Activated naive CD4-positive, alpha-beta T cell treated with anti-CD3 and anti-CD28 coated beads, Interleukin-2, amount 10 ng/mL, durations not matched to agents 7 days and 5 days (primary cell): ENCODE measurements at places on chromosomes 4 and X.

DNA sequence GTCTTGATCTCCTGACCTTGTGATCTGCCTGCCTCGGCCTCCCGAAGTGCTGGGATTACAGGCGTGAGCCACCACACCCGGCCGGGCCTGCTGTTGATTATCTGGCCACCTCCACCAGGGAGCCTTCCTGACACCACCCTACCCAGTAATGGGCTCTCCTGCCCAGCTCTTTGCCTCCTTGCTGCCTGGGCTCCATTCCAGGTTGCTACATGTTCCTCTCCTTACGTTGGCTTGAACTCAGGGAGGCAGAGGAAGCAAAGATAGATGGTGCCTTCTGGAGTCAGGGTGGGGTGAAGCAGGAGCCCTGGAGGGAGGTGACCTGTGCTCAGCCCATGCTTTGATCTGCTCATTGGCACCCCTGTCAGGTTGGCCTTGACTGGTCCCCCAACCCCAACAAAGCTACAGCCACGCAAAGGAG, 26.3 kb downstream of the FLNA start:
- peaks cover 20% of the 10 kb centered on the region for H3K36me3 ChIP-seq
- H3K27me3 ChIP-seq: no peaks in the 10 kb centered on the region
- DNase-seq: no peak
- H3K4me3 ChIP-seq: no peak overlapping the region
- peaks cover 51% of the 10 kb centered on the region for H3K4me1 ChIP-seq
- peak overlapping the region; percentile 83 for H3K27ac ChIP-seq

- peaks cover 33% of the 10 kb centered on the region for H3K4me1 ChIP-seq
- H3K4me3 ChIP-seq: no peak overlapping the region
- H3K27ac ChIP-seq: no peak overlapping the region
- DNase-seq: no peak
These were observed 94.0 kb downstream of the AFAP1 start for GRCh38 chr4:7845493-7846128.

- DNase-seq: no peak
- H3K27me3 ChIP-seq: no peaks in the 10 kb centered on the region
- no peaks in the 10 kb centered on the region for H3K4me1 ChIP-seq
- no peak overlapping the region for H3K4me3 ChIP-seq
These were observed 158.0 kb upstream of the PRDX4 start for GRCh38 chrX:23509256-23509655.

DNA sequence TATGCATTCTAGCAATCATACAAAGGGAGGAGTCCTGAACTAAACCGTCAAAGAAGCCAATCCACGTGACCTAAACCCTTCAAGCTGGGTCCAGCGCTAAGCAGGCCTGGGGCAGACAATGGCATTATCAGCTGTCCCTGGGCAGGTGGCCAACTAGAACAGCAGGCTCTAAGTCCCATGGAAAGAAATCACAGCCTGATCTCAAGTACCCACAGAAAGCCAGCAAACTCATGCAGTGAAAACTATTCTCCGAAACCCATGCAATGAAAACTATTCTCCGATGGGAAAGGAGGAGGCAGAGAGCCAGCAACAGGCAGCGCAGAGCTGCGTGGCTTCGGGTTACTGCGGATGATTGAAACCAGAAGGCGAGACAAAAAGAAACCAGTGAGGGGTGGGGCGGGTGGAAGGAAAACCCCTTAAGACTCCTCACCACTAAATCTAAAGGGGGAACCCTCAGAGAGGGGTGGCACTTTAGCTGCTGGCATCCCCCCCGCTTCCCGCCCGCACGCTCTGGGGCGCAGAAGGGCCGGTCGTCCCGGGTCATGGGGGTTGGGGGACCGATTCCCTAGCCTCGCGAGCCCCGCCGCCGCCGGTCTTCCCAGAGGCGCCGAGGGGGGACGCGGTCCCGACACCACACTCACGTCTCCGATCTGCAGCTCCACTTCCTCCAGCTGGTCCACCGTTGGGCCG, 567 bp downstream of the C4orf46 start:
- H3K27ac ChIP-seq: peak overlapping the region; percentile 97
- peaks cover 7% of the 10 kb centered on the region for H3K27me3 ChIP-seq
- H3K4me1 ChIP-seq: peaks cover 31% of the 10 kb centered on the region
- peak; percentile 73 for DNase-seq
- H3K4me3 ChIP-seq: peak overlapping the region; percentile 92

DNA sequence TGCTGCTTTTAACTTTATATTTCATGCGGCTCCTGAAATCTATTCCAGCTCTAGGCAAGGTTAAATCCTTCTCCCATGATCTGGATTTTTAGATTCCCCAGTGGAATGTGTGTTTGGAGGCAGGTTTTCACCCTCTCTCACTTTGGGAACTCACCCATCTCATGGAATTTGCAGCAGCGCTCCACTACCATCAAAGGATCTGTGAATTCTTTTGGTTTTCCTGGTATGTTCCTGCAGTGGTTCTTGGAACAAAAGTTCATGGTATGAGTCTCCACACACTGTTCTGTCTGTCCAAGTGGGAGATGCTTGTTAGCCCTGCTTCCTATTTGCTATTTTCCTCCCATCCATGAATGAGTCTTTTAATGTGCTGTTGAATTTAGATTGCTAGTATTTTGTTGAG, 14.0 kb downstream of the APOOL start:
- no peak overlapping the region for H3K4me3 ChIP-seq
- DNase-seq: no peak
- H3K36me3 ChIP-seq: peaks cover 16% of the 10 kb centered on the region
- no peaks in the 10 kb centered on the region for H3K27me3 ChIP-seq

DNA sequence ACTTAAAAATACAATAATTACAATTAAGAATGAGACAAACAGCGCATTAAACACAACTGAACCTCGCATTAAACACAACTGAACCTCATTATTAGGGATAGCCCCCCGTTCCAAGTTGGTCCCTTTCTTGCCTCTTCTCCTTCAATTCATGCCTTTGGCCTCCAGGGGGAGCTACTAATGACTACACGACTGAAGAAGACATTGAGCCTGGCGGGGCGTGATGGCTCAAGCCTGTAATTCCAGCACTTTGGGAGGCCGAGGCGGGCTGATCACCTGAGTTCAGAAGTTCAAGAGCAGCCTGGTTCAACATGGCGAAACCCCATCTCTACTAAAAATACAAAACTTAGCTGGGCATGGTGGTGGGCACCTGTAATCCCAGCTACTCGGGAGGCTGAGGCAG, 56.4 kb upstream of the NWD2 start:
- H3K27me3 ChIP-seq: no peaks in the 10 kb centered on the region
- no peaks in the 10 kb centered on the region for H3K36me3 ChIP-seq
- H3K4me3 ChIP-seq: no peak overlapping the region

GRCh38 chr4:89700766-89701423, 136.1 kb downstream of the SNCA start:
- no peaks in the 10 kb centered on the region for H3K4me1 ChIP-seq
- H3K27me3 ChIP-seq: no peaks in the 10 kb centered on the region
- DNase-seq: no peak
- H3K4me3 ChIP-seq: no peak overlapping the region
- no peaks in the 10 kb centered on the region for H3K36me3 ChIP-seq

DNA sequence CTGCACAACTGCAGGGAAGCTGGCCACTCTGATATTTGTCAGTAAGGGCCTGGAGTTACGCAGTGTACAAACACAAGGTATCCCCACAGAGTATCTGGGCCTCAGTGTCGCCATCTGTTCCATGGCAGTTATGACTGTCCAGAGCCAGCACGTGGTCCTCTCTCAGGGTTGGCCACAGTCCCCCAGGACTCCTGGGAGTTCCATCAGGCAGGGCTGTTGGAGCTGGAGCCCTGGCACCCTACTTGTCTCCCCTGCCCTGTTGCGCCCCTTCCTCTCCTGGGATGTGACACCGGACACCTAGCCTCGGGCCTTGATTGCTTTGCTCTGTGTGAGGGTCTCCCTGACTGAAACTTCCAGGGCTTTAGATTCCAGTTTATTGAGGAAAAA, 8.4 kb downstream of the HTRA3 start:
- no peaks in the 10 kb centered on the region for H3K36me3 ChIP-seq
- no peak for DNase-seq
- peaks cover 21% of the 10 kb centered on the region for H3K27me3 ChIP-seq
- no peaks in the 10 kb centered on the region for H3K4me1 ChIP-seq
- H3K27ac ChIP-seq: no peak overlapping the region
- no peak overlapping the region for H3K4me3 ChIP-seq
